ENCODE measurements at places on chromosomes 1 and 21.

DNA sequence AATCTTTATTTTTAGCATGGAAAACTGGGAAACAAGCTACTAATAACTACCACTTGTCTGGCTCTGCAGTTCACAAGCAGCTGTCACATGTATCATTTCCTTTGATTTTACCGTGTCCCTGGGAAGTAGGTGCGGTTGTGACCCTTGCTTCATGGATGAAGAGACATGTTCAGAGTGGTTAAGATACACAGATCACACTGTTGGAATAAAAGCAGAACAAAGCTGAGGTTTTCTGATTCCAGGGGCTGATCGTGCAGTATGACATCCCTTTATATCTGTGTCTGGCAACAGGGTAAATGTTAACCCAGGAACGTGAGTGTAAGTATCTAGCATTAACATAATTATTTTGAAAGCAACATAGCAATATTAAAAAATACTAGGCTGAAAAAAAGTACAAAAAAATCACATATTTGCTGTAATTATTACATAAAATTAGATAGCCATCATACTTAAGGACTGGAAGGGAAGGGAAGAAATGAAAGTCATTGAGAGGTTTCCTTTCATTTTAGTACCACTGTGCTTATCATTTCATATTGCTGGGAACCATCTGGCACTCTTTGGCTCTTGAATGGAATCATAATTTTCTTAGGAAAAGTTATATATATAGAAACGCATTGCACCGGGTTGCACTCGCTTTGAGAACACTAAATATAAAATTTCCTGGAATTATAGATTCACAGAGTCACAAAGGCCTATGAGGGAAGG lies 62.8 kb upstream of the PAXBP1 start:
- DNase-seq, result no peak

DNA sequence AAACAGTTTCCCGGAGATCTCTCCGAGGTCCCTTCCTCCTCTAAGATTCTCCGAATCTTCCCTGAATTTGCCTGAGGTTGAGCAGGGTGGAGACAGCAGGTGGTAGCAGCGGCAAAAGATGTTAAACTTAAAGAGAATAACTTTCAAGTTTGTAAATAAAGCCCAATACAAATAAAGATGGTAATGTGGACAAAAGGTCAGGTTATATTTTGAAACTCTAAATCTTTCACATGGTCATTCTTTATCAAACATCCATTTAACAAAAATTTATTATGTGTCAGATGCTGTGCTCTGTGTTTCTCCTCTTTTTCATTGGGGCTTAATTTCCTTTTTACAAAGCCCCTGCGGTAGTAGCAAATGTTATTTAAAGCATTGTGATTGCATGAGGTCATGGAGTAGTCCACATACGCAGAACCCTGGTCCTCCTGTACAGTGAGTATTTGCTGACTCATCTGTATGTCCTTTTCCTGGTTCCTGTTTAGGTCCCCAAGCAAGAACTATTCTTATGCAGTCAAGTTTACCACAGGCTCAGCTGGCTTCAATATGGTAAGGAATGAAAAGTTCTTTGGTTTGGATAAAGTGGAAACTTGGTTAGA lies 119.2 kb downstream of the ITSN1 start:
- DNase-seq, result peak; percentile 64

GRCh38 chr1:45669859-45670655 lies 16.3 kb downstream of the GPBP1L1 start:
- DNase-seq, result no peak

GRCh38 chr1:101128211-101128727 lies 102.7 kb upstream of the DPH5 start:
- no peak for DNase-seq

GRCh38 chr1:224175617-224176016 lies 7.4 kb upstream of the DEGS1 start:
- DNase-seq, result no peak

DNA sequence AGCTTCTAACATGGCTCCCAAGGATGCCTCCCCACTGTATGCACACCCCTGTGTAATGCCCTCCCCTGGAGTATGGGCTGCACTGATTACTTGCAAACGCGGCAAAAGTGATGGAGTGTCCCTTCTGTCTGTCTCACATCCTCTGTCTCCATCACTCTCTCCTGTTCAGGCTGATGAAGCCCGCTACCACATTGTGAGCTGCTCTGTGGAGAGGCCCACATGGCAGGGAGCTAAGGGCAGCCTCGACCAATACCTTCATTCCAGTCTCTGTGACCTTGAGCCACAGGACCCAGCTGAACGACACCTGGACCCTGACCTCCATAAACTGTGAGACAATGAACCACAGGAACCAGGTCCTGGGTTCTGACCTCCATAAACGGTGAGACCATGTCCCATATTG lies 154.1 kb upstream of the ETV3 start:
- no peak for DNase-seq

- DNase-seq, result no peak
These were observed 5.7 kb downstream of the ALG14 start for GRCh38 chr1:95067062-95067461.

DNA sequence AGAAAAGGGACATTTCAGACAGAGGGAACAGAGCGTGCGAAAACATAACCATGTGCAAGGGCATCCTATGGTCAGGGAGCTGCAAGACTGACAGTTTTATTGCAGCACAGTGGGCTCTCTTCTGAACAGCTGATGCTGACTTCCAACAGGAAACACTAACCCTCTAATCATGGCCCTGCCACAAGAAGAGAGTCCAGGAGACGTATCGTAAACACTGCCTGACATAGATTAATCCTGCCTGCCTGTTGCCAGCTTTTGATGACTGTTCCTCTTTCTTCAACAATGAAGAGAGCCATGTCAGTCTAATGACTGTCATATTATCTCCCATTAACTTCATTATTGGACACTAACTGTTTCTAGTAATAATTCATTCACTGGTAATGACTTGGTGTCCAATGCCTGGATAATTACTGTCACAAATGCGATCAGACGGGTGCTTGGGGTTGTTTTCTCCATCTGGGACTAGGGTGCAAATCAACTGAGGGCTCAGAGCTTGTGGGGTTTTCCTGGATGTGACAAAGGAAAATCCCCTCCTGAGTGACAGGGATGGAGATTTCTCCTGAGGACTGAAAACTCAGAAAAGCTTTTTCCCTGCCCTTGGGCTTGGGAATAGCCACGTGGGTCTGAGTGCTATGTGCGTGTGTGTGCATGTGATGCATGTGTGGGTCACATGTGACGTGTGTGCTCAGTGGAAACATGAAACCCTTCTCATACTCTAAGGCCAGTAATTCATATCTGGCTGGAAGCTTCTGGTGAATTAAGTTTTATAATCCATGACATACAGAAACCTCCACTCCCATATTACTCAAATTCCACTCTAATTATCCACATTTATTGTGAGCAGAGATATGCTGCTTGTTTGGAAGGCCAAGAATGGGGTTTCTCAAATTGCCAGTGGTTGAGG lies 144.0 kb upstream of the PLXNA2 start:
- no peak for DNase-seq

DNA sequence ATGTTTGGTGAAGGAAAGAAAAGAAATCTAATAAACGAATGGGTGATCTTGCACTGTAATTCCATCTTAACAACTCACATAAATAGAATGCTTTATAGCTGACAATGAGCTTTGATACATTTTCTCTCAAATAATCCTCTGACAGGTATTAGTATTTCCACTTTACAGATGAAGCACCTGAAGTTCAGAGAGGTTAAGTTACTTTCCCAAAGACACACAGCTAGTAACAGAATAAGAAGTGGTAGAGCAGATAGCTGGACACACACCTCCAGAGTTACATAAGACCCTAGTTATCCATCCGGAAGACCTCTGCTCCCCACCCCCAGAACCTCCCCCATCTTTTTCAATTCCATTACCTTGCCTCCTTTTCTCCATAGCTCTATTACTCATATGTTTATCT lies 213.3 kb upstream of the ZC3H12A start:
- no peak for DNase-seq

GRCh38 chr1:157992031-157992832 lies 1.2 kb upstream of the KIRREL1 start:
- DNase-seq, result no peak

GRCh38 chr1:206579747-206580437 lies 32.4 kb downstream of the EIF2D start:
- DNase-seq, result no peak

DNA sequence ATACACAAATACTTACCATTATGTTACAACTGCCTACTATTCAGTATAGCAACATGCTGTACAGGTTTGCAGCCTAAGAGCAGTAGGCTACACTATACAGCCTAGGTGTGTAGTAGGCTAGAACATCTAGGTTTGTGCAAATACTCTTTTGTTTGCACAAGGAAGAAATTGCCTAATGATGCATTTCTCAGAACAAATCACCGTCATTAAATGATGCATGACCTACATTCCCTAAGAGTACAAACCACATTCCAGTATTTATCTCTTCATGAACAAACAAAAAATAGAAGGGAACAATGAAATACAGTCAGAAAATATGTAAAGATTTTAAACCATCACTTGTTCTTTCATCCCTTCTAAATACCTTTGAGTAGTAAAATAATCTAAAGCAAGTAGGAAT lies 109.7 kb upstream of the HP1BP3 start:
- peak; percentile 8 for DNase-seq

GRCh38 chr21:14550135-14550534 lies 4.0 kb upstream of the SAMSN1 start:
- DNase-seq, result no peak

DNA sequence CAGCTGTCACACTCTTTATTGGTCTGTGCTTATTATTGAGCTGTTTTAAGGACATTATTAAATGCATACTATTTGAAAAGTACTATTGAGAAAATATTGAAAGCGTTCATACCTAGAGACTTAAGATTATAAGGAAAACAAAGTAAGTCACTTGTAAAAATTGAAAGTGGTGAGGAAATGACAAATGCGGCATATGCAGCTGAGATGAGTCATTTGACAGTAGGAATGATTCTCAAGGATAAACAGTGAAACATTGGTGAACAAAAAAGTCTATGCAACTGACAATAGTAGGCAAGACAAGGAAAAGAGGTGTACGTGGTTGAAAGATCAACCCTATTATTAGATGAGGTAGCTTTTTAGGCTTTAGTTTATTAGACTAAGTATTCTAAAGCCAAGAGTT lies 82.6 kb upstream of the MAP10 start:
- DNase-seq, result no peak

- no peak for DNase-seq
These were observed 6.7 kb downstream of the DR1 start for GRCh38 chr1:93352376-93352775.

DNA sequence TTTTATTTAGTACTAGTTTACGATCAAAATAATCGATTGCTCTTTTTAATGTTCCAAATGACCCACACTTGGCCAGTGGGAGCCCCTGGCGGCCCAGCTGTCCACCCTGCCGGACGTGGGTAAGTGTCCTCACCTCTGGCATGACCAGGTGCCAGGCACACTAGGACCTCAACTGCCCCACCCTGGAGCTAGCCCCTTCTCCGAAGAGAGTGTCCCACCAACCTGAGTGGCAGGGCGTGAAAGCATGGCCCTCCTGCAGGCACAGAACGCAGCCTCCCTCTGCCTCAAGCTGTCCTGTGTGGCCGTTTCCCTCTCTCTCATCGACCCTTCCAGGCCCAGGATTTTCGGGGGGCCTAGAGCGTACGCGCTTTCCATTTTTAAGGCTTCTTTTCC lies 32.9 kb upstream of the AGPAT3 start:
- no peak for DNase-seq

- DNase-seq, result no peak
These were observed 234.4 kb downstream of the PTPRU start for GRCh38 chr1:29470788-29471119.

DNA sequence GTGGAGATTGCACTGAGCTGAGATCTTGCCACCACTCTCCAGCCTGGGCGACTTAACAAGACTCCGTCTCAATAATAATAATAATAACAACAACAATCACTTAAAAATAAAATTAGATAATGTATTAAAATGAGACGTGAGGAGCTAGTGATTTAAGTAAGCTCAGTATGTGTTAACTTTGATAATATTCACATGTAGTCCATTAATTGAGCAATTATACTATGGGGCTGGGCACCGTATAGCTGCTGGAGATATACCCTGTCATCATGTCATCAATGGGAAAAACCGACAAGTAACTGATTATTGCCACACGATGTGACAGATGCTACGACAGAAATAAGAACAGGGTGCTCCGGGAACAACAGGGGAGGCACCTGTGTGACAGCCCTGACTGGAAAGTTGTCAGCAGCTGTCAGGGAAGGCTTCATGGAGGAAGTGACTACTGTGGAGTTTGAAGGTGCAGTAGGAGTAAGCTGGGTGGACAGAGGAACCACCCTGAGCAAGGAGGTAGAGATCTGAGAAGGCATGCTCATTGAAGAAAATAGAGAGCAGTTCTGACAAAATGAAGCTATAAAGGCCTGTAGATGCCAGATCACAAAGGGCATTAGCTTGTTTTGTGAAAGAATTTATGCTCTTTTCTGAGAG lies 924 bp upstream of the CAMSAP2 start:
- no peak for DNase-seq

DNA sequence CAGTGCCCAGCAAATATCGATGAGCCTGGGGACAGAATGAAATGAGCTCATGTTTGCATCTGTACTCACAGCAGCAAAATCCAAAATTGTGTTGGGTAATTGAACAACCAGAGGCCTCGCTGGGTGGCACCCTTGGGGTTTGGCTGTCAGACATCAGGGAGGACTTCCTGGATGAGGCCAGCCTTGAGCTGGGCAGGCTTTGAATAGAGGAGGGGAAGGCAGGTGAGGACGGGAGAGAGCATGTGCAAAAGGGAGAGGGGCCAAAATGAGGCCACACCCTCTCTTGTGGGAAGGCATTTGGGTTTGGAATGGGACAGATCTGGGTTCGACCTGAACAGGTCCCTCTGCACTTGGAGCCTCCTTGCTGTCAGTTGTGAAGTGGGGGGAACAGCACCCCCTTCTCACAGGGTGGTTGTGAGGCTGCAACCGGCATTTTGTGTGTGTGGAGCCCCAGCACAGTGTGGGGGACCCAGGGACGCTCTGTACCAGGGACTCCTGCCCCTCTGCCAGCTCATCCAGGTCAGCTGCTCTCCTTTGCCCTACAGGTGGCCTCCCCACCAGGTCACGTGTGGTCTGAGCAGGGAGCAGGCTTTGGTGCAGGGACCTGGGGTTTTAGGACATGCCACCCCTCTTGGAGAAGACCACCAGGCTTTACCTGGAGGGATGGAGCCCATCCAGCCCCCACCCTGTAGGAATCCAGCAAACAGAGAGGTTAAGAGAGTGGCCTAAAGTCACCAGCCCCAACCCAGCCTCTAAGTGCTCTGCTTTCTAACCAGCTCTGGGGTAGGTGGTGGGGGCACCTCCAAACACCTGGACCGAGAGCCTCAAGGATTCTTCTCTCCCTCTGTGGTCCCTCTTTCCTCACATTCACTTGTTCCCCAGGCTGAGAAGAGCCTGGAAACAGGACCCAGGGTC lies 521.8 kb downstream of the PTPRU start:
- DNase-seq, result no peak

DNA sequence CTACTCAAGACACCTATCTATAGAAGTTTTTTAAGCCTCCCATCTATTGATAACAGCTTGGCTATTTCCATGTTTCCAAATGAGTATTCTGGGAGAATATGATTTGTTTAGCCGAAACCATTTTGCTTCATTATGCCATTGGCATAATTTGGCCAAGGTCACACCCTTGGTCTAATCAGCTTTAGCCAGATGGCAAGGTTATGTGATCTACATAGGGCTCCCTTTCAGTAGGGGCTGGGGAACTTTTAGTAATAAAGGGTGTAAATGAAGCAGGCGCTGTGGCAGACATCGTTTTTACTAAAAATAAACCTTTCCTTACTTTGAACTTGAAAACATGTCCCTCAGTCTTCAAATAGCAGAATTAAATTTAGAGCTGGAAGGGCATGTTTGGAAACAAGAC lies 3.0 kb upstream of the PDC start:
- no peak for DNase-seq
